Activated naive CD8-positive, alpha-beta T cell treated with anti-CD3 and anti-CD28 coated beads, Interleukin-2, amount 10 ng/mL, durations not matched to agents 7 days and 5 days (primary cell): ENCODE measurements at places on chromosomes 1 and 21. TPM values are rescaled to one million over a fixed set of nuclear protein-coding genes. Genes with fewer than 3 reads are reported as not detected.

GRCh38 chr1:118928739-118929554, 59.2 kb downstream of the TBX15 start:
- DNase-seq = no peak
- H3K27ac ChIP-seq = no peak overlapping the region
- H3K4me1 ChIP-seq = no peaks in the 10 kb centered on the region
- H3K27me3 ChIP-seq = no peaks in the 10 kb centered on the region
- H3K36me3 ChIP-seq = no peaks in the 10 kb centered on the region

DNA sequence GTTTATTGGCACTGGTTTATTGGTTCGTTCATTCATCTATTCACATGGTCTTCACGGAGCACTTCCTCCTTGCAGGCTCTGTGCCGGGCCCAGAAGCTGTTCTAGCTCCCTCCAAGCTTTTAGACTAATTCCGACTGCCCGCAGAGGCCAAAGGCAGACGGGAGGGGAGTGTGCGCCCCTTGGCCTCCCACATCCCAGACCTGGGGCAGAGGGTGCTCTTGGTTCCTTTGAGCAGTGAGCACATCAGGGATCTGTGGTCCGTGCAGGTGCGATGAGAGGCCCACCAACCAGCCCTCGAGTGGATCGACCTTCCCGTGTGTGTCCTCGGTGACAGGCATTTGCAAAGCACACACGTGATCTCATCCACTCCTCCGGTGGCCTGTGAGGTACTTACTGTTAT, 38.7 kb upstream of the TNFRSF1B start:
- no peaks in the 10 kb centered on the region for H3K36me3 ChIP-seq
- H3K27me3 ChIP-seq = peaks cover 3% of the 10 kb centered on the region
- no peak for DNase-seq
- peaks cover 25% of the 10 kb centered on the region for H3K4me1 ChIP-seq
- no peak overlapping the region for H3K27ac ChIP-seq

GRCh38 chr1:20962576-20963258, 175.6 kb upstream of the HP1BP3 start:
- DNase-seq = no peak
- no peak overlapping the region for H3K27ac ChIP-seq
- peaks cover 9% of the 10 kb centered on the region for H3K4me1 ChIP-seq
- H3K4me3 ChIP-seq = no peak overlapping the region
- peaks cover 20% of the 10 kb centered on the region for H3K36me3 ChIP-seq

- H3K27ac ChIP-seq = no peak within 1 kb of the TSS
- DNase-seq = no peak
- no peaks in the 10 kb centered on the region for H3K36me3 ChIP-seq
- peaks cover 3% of the 10 kb centered on the region for H3K4me1 ChIP-seq
- H3K4me3 ChIP-seq = no peak within 1 kb of the TSS
- peaks cover 39% of the 10 kb centered on the region for H3K27me3 ChIP-seq
These were observed at the start of gene ERICH3 for GRCh38 chr1:74673351-74674111. ERICH3 (minus strand) TSS chr1:74673792; CDS start chr1:74673519, 273 bp downstream.

DNA sequence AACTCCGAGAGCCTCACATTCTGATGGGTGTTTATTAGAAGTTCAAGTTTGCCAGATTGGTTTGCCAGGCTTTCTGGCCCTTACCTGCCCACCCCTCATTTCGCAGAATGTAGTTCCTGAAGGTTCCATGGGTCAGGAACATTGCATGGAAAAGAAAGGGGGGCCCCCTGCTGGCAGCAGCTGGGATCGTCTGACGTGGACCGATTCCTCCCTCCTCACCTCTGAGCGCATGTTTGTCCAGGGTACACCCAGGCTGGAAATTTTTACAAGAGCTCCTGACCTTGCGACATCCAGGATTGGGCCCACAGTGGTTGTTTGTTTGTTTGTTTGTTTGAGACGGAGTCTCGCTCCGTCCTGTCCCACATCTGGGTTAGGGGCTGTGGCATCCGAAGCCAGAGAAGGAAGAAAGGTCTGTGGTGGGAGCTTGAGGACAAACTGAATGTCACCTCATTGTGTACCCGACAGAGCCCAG, 126.0 kb upstream of the TMEM51 start:
- H3K4me1 ChIP-seq = no peaks in the 10 kb centered on the region
- peak; percentile 56 for DNase-seq
- H3K27ac ChIP-seq = no peak overlapping the region

DNA sequence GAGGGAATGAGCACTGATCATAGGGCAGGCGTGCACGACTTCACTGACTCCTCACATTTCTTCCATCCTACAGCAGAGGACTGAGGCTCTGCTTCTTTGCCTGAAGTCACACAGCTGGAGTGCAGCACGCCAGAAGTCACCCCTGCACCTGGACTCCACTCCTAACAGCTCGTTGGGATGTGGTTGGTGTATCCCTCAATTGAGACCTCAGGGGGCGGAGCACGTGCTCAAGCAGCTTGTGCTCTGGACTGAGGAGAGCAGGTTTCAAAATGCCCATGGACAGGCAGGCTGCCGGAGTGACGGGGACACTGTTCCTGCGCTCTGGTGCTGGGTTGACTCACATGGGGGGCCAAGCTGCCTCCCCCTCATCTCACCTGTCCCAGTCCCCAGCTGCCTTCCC, 13.9 kb downstream of the CHIT1 start:
- H3K27ac ChIP-seq = no peak overlapping the region
- DNase-seq = no peak
- H3K36me3 ChIP-seq = no peaks in the 10 kb centered on the region
- peaks cover 3% of the 10 kb centered on the region for H3K4me1 ChIP-seq
- H3K27me3 ChIP-seq = peaks cover 11% of the 10 kb centered on the region

Gene CHD5
- total RNA-seq = 0.61 TPM

DNA sequence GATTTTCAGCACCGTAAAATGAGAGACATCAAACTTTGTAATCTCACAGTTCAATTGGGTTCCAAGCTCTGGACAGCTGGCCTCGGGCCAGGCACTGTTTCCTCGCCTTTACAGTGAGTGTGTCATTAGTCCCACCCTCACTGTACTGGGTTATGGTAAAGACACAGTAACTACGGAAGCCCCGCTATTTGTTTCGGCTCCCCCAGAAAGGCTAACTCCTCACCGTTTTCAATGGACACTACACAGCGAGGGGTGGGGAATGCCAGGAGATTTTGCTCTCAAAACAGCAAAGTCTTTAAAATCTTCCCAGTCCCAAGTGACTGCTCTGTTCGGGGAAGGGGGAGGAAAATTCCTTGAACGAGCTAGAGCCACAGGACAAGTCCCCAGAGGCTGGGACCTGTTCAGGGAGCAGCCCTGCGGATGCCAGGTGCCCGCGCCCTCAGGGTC, 757 bp upstream of the SPSB1 start:
- DNase-seq = no peak
- peak overlapping the region; percentile 44 for H3K4me3 ChIP-seq
- no peak overlapping the region for H3K27ac ChIP-seq

Gene OR2M3
- not detected for total RNA-seq

DNA sequence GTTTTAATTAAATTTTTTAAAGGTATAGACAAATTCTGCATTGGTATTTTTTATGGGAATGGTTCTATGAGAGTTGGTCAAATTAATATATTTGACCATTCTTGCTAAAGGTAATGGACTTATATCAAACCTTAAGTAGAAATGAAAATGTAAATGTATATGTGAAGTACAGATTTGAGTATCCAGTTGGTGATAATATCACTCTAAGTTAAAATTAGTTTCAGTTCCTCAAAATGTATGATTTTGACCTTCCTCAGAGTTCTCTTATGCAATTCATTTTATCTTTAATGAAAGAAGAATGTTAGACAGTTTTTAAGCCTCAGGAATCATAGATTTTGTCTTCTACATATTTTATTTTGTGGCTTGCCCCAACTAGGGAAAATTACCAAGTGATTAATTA, 1291.5 kb upstream of the B3GALT2 start:
- no peak overlapping the region for H3K4me3 ChIP-seq
- no peak overlapping the region for H3K27ac ChIP-seq
- no peaks in the 10 kb centered on the region for H3K27me3 ChIP-seq
- no peaks in the 10 kb centered on the region for H3K4me1 ChIP-seq

GRCh38 chr1:31776516-31776915, 12.4 kb upstream of the ADGRB2 start:
- H3K27me3 ChIP-seq = peaks cover 56% of the 10 kb centered on the region
- H3K36me3 ChIP-seq = no peaks in the 10 kb centered on the region
- H3K27ac ChIP-seq = no peak overlapping the region
- H3K4me1 ChIP-seq = peaks cover 11% of the 10 kb centered on the region
- no peak for DNase-seq
- H3K4me3 ChIP-seq = no peak overlapping the region

DNA sequence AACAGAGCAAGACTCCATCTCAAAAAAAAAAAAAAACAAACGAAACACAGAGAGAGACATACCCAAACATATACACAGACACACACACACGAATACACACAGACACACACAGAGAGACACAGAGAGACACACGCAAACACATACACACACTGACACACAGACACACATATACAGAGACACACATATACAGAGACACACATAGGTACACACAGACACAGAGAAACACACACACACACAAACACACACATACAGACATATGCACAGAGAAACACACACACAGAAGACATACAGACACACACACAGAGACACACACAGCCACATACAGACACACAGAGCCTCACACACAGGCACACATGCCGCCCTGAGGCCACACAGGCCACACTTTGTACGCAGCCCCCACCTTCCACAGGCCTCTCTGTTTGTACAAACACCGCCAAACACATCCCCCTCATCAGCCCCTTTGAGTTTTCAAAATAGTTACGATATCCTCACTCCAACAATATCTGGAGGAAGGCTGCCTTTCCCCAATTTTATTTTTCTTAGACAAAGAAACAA, 57.5 kb upstream of the ABCG1 start:
- peak overlapping the region; percentile 90 for H3K27ac ChIP-seq
- H3K36me3 ChIP-seq = peaks cover 2% of the 10 kb centered on the region
- H3K4me3 ChIP-seq = peak overlapping the region; percentile 56
- H3K4me1 ChIP-seq = peaks cover 36% of the 10 kb centered on the region
- no peaks in the 10 kb centered on the region for H3K27me3 ChIP-seq

GRCh38 chr1:208134491-208134890, 109.7 kb downstream of the PLXNA2 start:
- H3K27me3 ChIP-seq = peaks cover 14% of the 10 kb centered on the region
- H3K4me1 ChIP-seq = no peaks in the 10 kb centered on the region
- H3K36me3 ChIP-seq = no peaks in the 10 kb centered on the region
- H3K4me3 ChIP-seq = no peak overlapping the region

DNA sequence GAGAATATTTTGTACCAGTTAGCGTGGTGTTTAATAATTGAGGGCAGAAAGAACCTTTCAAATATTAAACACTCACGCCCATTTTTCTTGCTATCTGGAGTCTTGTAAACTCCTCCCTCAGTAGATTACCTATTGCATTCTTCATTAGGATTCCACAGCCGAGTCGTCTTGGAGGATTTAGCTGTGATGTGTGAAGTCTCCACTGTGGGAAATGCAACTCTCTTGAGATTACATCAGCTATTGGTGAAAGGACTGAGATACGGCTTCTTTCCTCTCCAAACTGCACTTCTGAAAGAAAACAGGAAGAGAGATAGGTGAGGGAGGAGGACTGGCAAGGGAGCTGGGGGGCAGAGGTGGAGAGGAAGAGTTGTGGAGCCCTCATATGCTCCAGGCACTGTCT, 36.1 kb downstream of the ACTA1 start:
- no peaks in the 10 kb centered on the region for H3K36me3 ChIP-seq
- H3K27me3 ChIP-seq = peaks cover 55% of the 10 kb centered on the region
- no peak overlapping the region for H3K27ac ChIP-seq
- no peak for DNase-seq
- no peak overlapping the region for H3K4me3 ChIP-seq

GRCh38 chr1:25685938-25686665, 69.5 kb downstream of the MAN1C1 start:
- H3K4me3 ChIP-seq = no peak overlapping the region
- H3K36me3 ChIP-seq = peaks cover 4% of the 10 kb centered on the region
- H3K27ac ChIP-seq = no peak overlapping the region
- DNase-seq = no peak
- H3K4me1 ChIP-seq = peaks cover 24% of the 10 kb centered on the region

- peak overlapping the region; percentile 3 for H3K4me3 ChIP-seq
- DNase-seq = no peak
- peak overlapping the region; percentile 38 for H3K27ac ChIP-seq
- peaks cover 8% of the 10 kb centered on the region for H3K4me1 ChIP-seq
These were observed 26.5 kb upstream of the RPL11 start for GRCh38 chr1:23664837-23665795.

- no peak overlapping the region for H3K4me3 ChIP-seq
- H3K36me3 ChIP-seq = no peaks in the 10 kb centered on the region
- H3K4me1 ChIP-seq = no peaks in the 10 kb centered on the region
- no peak for DNase-seq
- H3K27me3 ChIP-seq = peaks cover 11% of the 10 kb centered on the region
These were observed 40.6 kb upstream of the TSPEAR start for GRCh38 chr21:44751799-44752636.

GRCh38 chr1:15023205-15023604, 130.3 kb upstream of the TMEM51 start:
- H3K36me3 ChIP-seq = no peaks in the 10 kb centered on the region
- no peaks in the 10 kb centered on the region for H3K4me1 ChIP-seq
- no peak overlapping the region for H3K27ac ChIP-seq
- no peak for DNase-seq
- H3K4me3 ChIP-seq = no peak overlapping the region
- no peaks in the 10 kb centered on the region for H3K27me3 ChIP-seq

- H3K4me1 ChIP-seq = peaks cover 3% of the 10 kb centered on the region
- H3K36me3 ChIP-seq = no peaks in the 10 kb centered on the region
- no peak overlapping the region for H3K27ac ChIP-seq
- H3K27me3 ChIP-seq = peaks cover 5% of the 10 kb centered on the region
- H3K4me3 ChIP-seq = no peak overlapping the region
- DNase-seq = no peak
These were observed 52.9 kb downstream of the SNRPE start for GRCh38 chr1:203914292-203914691.

GRCh38 chr1:10975567-10976326, 36.7 kb upstream of the TARDBP start:
- no peak for DNase-seq
- H3K4me1 ChIP-seq = no peaks in the 10 kb centered on the region
- peaks cover 16% of the 10 kb centered on the region for H3K27me3 ChIP-seq
- no peak overlapping the region for H3K4me3 ChIP-seq
- no peaks in the 10 kb centered on the region for H3K36me3 ChIP-seq

- no peak overlapping the region for H3K4me3 ChIP-seq
- no peaks in the 10 kb centered on the region for H3K36me3 ChIP-seq
These were observed 8.0 kb downstream of the CHODL start for GRCh38 chr21:18252680-18253079.

Gene IGSF9
- total RNA-seq = not detected

Gene FRRS1
- 4.7 TPM for total RNA-seq

Gene LRRC71
- total RNA-seq = not detected

DNA sequence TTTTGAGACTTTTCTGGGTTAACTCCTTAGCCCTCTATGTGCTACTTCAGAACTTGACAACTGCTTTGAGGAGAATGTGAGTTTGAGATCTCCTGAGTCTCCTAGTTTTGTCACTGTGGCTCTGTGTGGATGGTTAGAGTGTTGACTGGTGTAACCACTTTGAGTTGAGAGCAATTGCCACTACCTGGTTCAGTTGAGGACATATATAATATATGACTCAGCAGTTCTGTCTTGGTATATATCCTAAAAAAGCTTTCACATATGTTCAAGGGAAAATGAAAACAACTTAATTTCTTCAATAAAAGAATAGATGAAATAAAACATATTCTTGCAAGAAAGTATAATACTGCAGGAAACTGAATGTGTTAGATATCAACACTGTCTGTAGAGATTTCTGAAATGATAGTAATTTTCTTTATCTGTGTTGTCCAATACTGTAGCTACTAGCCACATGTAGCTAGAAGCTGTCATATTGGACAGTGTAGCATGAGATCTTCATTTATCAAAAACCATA, 96.7 kb upstream of the QSOX1 start:
- no peaks in the 10 kb centered on the region for H3K27me3 ChIP-seq
- DNase-seq = no peak
- H3K27ac ChIP-seq = peak overlapping the region; percentile 30

Gene C1orf141
- total RNA-seq = not detected
